ENCODE measurements at places on chromosomes 7 and 10. TPM values are rescaled to one million over a fixed set of nuclear protein-coding genes. Genes with fewer than 3 reads are reported as not detected.

The CALD1 gene
- total RNA-seq = 170 TPM

The AKR1C3 gene
- total RNA-seq = 4.6 TPM

The ZWINT gene
- 73.4 TPM for total RNA-seq

The LIPJ gene
- total RNA-seq = not detected
